ENCODE measurements at places on chromosomes 5 and 9. TPM values are rescaled to one million over a fixed set of nuclear protein-coding genes. Genes with fewer than 3 reads are reported as not detected.

IL17B gene
- not detected for total RNA-seq

FAM78A gene
- 0.52 TPM for total RNA-seq

CAMK2A gene
- total RNA-seq: 0.47 TPM

DDX4 gene
- not detected for total RNA-seq

BHMT gene
- not detected for total RNA-seq

FOXD4L3 gene
- total RNA-seq: not detected
